ENCODE measurements at places on chromosomes 13 and 19.
A peak's percentile ranks its signal among the peaks of the same experiment; 100 is the strongest.

GRCh38 chr13:44468874-44469273 lies 95.2 kb downstream of the SERP2 start:
- DNase-seq = no peak

DNA sequence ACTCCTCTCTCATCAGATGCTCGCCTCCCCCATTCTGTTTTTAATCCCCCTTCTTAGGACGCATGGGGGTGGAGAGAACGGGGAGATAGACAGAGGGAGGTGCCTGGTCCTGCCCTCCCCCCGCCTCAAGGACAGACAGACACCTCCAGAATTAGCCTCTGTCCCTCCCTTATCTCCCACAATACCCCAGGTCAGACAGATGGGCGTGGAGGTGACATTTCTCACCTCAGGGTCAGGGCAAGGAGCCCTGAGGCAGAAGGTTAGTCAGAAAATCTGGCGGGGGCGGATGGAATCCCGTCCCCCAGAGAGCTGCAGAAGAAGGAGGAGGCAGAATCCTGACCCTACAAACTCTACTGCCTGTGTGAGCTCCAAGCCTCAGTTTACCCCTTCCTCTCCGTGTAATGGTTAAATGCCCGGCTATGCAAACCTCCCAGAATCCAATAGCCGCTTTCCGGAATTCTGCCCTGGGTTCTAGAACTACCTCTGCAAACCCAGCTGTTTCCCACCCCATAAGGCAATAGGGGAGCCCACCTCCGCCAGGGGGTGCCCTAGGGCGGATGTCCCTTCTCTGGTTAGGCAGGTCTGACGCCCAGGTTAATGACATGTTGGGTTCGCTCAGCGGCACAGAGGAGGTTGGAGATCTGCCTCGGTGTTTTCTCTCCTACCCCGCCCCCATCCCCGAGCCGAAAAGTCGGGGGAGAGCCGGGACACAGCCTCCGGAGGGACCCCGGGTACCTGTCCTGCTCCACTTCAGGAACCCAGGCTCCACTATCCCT lies 900 bp downstream of the PPP1R13L start:
- DNase-seq = peak; percentile 20

DNA sequence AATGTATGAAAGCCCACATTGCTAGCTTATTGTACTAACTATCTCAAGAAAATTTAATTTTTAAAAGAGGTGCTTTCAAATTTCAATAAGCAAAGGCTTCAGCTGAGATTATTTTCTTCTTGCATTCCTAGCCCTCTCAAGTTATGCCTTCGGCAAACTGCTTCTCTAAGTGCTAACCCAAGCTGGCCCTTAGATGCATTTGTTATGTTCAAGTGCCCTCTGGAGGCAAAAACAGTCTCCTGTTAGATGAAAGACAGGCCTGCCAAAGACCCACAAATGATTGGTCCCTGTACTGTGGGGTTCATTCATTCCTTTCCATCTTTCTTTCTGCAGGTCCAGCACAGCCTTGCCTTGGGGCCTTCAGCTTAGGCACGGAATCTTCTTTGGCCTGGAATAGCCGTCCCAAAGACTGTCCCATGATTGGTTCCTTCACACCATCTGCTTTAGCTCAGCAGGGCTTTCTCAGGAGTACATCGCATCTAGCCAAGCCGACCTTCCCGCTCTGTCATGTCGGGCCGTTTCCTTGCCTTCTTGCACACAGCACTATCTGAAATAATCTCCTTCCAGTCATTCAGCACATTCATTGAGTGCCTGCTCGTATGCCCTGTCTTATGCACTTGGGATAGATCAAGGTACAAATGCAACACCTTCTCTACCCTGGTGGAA lies 26.4 kb upstream of the TPTE2 start:
- DNase-seq = peak; percentile 41

DNA sequence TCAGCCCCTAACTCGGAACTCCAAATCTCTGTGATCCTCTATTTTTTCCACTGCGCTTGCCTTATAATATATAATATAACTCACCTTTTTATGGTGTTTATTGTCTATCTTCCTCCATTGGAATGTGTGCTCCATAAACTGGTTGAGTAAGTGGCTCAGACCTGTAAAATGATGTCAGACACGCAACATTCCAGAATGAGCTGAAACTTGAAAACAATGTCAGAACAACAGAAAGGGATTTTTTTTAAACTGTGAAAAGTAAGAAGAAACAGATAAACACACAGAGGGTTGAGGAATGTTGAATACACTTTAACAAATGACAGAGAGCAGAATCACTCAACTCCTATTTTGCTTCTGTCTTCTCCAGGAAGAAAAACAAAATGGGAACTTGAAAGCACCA lies 19.1 kb upstream of the FAM216B start:
- DNase-seq = no peak

GRCh38 chr13:41501281-41501680 lies 43.9 kb downstream of the RGCC start:
- DNase-seq = no peak

GRCh38 chr13:30752201-30752797 lies 17.0 kb downstream of the ALOX5AP start:
- DNase-seq = no peak

- peak; percentile 75 for DNase-seq
Measured at GRCh38 chr13:74288361-74288911, 154.2 kb upstream of the KLF12 start.

GRCh38 chr13:100933841-100934240 lies 259.2 kb upstream of the TMTC4 start:
- no peak for DNase-seq

DNA sequence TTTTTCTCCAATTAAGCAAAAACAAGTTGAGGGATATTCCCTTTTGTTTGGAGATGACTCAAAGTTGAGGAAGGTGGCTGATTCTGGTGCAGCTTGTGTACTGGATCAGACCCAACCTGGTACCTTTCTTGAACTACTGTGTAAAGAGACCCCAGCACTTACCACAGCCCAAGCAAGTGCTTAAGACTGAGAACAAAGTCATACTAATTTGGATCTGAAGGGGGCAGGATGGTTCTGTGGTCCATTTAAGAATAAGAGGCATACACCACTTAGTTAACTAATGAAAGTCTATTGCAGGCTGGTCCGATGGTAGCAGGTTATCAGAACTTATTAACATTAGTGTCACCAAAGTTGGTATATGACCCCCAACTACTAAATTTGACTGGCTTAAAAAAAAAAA lies 6.3 kb downstream of the THSD1 start:
- no peak for DNase-seq

DNA sequence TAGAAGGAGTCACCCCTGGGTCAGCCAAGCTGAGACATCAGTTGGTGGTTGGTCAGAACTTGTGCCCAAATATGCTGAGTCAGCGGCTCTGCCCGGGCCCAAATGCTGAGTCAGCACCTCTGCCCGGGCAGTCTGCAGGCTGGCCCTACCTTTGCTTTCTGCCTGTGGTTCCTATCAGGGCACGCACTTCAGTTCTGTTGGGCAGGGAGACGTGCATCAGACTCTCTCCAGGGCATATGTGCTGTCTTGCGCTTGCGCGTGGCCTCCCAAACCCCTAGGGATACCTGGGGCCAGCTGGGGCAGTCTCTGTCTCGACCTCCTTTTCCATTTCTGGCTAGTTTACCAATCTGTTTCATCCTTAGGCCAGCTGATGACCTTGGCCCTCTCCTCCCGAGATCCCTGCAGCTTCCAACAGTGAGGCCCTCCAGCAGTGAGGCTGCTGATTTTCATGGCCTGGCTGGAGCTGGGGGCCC lies 24.4 kb upstream of the LDLR start:
- no peak for DNase-seq

GRCh38 chr13:35848336-35849255 lies 282.6 kb downstream of the DCLK1 start:
- no peak for DNase-seq

DNA sequence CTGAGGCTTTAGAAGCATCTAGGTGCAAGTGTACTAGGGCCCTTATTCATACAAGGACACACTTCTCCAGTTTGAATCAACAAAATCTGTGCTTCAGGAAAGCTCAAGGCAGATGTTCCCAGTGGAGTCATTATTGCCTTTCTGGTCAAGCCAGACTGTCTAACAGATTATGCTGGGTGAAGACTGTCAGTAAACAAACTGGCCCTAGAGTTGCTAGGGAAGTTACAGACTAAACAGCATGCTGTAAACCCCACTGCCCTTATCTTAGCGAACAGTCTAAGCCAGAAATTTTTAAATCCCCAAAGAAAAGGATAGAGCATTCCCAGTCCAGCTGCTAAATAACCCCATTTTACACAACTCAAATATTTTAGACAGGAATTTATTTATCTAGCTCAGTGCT lies 1701.3 kb upstream of the PRR20A start:
- no peak for DNase-seq

GRCh38 chr13:75355609-75356008 lies 126.4 kb downstream of the TBC1D4 start:
- DNase-seq = no peak

DNA sequence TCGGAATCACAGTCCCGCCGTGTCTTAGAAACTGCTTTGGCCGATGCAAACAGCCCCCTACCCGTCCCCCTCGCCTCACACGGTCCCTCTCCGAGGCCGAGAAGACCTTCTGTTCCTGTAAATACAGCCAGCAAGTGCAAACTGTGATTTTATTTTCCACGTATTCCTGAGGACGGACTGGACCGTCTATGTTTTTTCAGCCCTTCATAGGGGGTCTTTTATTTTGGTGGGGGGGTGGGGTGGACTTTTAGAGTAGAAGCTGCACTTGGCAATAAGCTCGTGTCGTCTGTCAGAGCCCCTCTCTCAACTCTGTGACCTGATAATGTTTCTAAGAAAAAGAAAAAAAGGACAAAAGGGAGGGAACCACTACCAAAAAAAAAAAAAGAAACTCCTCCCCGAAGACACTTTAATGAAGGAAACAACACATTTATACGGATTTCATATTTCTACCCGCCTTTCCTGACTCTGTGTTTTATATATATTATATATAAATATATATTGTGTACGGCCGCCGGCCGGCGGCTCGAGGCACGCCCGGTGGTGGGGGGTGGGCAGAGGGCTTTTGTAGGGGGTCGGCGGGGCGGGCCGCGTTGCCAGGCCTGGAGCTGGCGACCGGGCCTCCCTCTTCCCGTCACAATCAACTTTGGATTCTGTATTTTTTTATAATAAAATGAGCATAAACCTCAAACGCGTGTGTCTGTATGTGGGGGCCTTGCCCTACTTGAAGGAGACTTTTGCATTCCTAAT lies 15.2 kb downstream of the EFNA2 start:
- no peak for DNase-seq

Data from COR-L47 (cell line).